Pons (tissue), 1 donor: ENCODE measurements at places on chromosomes 3 and 15.

GRCh38 chr3:46007280-46007679 lies 11.7 kb upstream of the FYCO1 start:
- no peak for DNase-seq

GRCh38 chr3:57434041-57434440 lies 110.1 kb downstream of the DNAH12 start:
- peak; percentile 2 for DNase-seq

DNA sequence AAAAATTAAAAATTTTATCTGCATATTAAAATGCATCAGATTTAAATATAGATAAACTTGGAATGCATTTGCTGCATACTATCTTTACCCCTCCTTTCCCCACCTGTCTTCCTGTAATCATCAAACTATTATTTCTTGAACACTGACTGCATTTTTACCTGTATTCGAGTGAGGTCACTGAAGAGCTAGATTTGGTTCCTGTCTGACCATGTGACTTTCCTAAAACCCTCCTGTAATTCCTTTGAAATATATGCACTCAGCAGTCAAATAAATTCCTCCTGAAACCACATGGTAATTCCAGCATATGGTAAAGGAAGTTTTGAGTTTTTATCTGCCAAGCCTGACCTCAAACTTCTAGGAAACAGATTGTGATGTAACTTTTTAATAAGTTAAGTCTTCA lies 445.6 kb upstream of the FRG2C start:
- no peak for DNase-seq

DNA sequence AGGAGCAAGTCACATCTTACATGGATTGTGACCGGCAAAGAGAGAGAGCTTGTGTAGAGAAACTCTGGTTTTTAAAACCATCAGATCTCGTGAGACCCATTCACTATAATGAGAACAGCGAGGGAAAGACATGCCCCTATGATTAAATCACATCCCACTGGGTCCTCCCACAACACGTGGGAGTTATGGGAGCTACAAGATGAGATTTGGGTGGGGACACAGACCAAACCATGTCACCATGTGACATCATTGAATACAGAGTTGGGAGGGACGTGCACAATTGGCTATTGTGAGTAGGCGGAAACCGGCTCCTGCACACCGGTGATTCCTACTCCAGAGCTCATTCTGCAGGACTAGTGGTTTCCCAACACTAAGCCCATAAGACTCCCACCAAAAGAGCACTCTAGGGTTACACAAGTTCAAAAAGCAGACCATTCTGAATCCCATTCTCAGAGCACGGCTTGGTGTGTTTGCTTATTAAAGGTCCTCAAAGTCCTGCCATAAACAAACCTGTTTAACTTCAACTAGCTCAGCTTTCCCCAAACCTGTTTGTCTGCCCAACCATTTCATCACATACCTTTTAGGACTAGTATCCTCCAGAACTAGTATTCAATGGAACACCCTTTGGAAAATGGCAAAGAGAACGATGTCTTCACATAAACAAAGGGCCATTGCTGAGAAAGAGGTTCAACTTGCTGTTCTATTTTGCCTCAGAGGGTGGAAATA lies 167.6 kb downstream of the TLE3 start:
- DNase-seq = no peak

- peak; percentile 33 for DNase-seq
Measured at GRCh38 chr3:176906046-176906905, 291.0 kb downstream of the TBL1XR1 start.

- DNase-seq = no peak
Measured at GRCh38 chr3:41882956-41883355, 78.9 kb downstream of the ULK4 start.

DNA sequence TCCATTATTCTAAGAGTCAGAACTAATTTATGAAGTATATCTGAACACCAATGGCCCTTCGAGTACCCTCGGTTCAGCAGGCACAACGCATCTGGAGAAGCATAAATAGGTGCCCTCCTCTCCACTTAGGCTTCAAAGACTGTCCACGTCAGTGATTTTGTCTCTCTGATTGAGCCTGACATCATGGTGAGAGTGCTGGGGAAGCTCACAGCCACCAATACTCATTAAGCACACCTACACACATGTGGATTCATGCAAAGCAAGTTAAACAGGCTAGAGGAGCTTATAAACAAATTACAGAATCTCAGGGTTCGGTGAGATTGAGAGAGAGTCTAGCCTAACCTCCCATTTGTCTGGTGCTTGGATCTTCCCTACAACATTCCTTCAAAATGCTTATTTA lies 3.6 kb downstream of the CLDN1 start:
- no peak for DNase-seq

DNA sequence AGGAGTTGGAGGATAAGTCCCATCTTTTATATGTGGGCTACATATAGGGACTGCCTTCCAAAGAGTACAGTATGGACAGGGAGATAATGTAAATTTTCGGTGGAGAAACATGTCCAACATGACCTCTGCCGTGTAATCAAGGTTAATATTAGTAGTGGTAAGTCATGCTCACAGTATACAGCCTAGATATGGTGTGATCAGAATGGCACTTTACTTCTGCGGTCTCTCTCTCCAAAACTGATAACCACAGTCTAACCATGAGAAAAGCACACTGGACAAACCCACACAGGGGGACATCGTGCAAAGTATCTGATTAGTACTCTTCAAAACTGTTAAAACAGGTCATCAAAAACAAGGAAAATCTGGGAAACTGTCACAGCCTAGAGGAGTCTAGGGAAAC lies 66.6 kb upstream of the PLCL2 start:
- DNase-seq = no peak

GRCh38 chr15:41978534-41978933 lies 6.2 kb upstream of the EHD4 start:
- DNase-seq = no peak

DNA sequence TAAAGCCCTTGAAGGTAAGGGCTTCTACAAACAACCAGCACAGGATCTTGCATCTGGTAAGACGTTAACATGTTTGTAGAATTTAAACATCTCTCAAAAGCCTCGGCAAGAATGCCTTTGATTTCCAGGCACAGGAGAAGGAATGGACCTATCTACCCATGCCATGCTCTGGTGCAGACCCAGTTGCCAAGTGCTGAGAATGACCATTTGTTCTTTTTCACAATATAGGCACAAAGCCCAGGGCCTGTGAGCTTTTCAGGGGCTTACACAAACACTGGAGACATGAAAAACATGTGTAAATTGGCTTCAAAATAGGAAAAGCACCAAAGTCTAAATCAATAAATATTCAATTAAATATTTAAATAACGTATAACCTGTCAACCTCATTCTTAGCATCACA lies 266.9 kb upstream of the TTC14 start:
- DNase-seq = peak; percentile 94

GRCh38 chr3:65170390-65171042 lies 482.7 kb upstream of the ADAMTS9 start:
- peak; percentile 26 for DNase-seq

- no peak for DNase-seq
Measured at GRCh38 chr3:106125321-106125720, 256.5 kb upstream of the CBLB start.

GRCh38 chr3:149534671-149535332 lies 60.3 kb downstream of the TM4SF4 start:
- DNase-seq = peak; percentile 86

DNA sequence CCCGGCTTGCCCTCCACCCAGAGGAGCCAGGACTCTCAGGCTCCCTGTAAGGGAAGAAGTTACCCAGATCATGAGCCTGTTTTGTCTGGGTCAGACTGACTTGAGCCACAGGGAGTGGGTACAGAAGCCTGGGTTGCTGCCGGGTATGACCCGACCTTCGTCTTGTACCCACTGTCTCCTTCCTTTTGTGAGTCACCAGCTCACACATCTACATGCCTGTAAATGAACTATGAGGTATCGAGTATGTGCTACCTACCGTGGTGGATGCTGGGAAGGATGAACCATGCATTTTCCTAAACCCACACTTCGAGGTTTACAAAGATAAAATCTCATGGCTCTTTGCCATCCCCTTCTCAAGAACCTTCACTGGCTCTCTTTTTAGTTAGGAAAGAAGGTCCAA lies 56.9 kb downstream of the CACNA1D start:
- DNase-seq = no peak

GRCh38 chr3:40086890-40087883 lies 222.3 kb upstream of the EIF1B start:
- no peak for DNase-seq

GRCh38 chr3:127749787-127750225 lies 72.5 kb downstream of the MGLL start:
- DNase-seq = no peak

DNA sequence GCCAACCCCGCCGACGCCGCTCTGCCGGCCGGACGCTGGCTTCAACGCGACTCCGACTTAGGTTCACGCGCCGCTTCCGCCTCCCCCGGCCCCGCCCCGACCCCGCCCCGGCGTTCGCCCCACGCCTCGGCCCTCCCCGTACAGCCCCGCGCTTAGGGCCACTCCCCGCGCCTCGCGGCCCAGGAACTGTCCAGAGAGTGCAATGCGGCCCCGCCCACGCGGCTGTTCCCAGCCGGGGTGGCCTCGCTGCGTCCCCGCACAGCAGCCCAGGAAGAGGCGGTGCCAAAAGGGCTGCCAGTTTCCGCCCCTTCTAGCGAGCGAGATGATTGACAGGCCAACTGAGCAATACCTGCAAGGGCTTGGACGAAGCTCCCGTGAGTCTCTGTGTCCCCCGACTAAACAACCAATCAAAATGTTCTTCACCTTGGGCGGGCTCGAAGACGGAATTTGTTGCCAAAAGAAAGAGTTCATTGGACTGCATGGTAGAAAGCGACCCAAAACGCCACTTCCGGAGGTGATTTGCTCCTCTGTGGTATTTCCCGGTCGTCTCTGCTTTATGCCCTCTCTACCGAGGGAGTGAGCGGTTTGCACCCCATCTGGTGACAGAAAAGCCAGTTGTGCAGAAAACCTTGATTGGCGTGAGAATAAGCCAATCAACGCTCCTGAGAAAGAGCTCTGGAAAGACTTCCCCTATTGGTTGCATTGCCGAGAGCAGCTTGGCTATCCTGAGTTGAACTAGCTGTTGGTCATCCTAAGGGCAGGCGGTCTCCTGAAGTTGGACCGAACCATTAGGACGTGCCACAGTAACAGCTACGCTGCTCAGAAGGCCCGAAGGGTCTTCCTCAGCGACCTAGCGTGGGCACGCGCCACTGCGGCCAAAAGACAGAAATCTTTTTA lies at the start of gene UBP1:
Gene UBP1, minus strand, starts transcription at position 78 of the 897 bp plus-strand sequence. CDS start 557 bp downstream, outside the sequence.
- peak; percentile 100 for DNase-seq

DNA sequence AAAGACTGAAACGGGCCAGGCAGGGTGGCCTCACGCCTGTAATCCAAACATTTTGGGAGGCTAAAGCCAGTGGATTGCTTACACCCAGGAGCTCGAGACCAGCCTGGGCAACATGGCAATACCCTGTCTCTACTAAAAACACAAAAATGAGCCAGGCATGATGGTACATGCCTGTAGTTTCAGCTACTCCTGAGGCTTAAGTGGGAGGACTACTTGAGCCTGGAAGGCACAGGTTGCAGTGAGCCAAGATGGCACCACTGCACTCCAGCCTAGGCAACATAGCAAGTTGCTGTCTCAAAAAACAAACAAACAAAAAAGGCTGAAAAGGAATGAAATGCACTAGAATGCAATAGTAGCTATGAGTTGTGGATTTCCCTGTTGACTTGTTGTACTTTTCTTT lies 94.7 kb downstream of the STAG1 start:
- DNase-seq = no peak

- DNase-seq = no peak
Measured at GRCh38 chr3:176505878-176506621, 691.2 kb downstream of the TBL1XR1 start.

DNA sequence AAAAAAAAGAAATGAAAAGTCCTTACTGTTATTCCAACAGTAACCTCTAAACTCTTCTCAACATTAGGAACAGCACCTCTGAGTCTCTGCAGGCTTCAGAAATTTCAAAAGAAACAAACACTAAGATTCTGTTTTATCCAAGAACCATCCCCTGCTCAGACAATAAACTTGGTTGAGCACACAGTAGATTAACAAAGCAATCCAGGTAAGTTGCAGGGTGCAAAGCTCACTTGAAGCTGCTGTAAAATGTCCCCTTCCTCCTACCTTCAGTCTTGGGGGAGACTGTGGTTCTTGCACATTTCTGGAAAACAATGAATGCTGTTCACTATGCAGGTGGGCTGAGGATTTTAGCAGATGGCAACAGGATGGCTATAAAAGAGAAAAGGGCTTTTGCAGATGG lies 484.1 kb downstream of the IGSF11 start:
- no peak for DNase-seq

- no peak for DNase-seq
Measured at GRCh38 chr15:44763187-44763586, 26.9 kb downstream of the TRIM69 start.

GRCh38 chr3:104974316-104974715 lies 392.4 kb upstream of the ALCAM start:
- no peak for DNase-seq
